ENCODE measurements at places on chromosomes 6 and 20.

- peak; percentile 84 for DNase-seq
Measured at GRCh38 chr6:144063246-144063743, 32.1 kb downstream of the SF3B5 start.

DNA sequence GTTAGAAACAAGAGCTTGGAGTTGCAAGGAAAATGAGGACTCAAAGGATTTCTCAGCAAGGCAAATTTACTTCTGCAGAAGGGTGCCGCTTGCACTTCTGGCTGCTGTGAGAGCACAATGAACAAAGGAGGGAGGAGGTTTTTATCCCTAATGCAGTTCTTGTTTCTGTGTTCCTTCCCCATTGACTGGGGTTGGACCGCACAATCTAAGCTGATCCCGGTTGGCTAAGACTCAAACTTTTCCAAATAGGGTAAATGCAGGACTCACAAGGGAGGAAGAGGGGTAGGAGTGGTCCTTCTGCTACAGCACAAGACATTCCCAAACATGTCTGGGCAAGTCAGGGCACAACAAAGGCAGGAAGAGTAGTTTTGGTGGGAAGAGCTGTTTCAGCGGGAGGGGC is 249.6 kb upstream of the MOCS1 start:
- DNase-seq, result no peak

DNA sequence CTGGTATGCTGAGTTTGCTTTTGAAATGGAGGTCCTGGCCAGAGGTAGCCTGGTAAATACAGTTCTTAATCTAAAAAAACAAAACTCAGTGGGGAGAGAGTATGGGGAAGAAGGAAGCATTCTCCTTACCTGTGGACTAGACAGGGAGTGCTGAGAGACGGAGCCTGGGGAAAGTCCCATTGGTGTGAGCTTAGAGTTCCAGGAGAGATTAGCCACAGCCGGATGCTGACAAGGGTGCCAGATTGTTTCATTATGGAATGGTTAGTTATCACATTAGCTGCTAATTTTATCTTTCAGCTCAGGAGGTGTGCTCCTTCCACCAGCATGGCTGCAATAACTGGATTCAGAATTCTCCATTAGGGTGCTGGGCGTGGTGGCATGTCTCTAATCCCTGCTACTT is 75.9 kb downstream of the RREB1 start:
- no peak for DNase-seq

GRCh38 chr20:19936466-19937200 is 80.5 kb upstream of the NAA20 start:
- no peak for DNase-seq

- no peak for DNase-seq
Measured at GRCh38 chr6:16723826-16724225, 37.4 kb downstream of the ATXN1 start.

DNA sequence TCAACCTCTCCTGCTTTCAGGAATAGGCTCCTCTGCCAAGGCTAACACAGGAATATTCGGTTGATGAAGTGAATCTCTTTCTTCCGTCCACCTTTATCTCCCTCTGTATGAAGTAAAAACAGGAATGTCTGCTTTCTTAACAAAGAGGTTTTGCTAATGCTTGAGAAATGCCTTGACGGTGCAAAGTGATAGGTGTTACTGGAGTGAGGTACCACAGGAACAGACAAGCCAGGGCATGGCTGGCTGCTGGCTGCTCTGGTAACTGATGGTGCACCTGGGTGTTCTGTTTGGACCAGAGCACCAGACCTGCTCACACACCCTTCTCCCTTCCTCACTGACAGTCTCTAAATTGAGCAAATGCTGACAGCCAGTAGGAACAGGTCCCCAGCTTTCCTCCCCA is 174.0 kb upstream of the FBXL4 start:
- DNase-seq, result no peak

DNA sequence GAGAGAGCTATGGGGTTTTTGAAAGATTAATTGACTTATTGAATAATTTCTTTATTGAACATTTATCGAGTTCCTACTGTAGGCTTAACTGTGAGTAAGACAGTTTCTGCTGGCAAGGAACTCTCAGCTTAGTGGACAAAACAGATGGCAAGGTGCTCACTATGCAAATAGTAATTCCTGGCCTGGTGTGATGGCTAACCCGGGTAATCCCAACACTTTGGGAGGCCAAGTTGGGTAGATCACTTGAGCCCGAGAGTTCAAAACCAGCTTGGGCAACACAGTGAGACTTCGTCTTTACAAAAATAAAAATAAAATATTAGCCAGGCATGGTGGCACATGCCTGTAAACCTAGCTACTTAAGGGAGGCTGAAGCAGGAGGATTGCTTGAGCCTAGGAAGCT is 13.5 kb upstream of the TGM2 start:
- DNase-seq, result no peak

DNA sequence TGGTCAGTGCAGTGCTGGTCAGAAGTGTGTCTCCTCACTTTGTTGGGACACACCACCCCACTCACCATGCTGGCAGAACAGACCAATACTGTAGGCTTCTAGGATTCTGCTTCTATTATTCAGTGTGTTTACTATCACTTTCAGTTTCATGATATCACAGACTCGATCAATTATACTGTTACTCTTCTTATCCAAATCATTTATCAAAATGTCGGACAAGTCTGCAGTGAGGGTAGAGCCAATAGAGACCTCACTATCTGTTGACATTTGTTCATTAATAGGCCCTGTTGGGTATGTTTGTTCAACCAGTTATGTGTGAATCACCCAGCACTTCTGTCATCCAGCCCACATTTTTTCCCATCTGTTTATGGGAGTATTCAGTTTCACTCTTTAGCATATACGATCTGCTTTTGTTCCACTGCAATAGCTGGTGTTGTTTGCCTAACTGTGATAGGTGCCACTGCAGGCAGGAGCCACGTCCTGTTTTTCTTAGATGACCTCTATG is 140.1 kb downstream of the NRN1 start:
- DNase-seq, result peak; percentile 81

- DNase-seq, result no peak
Measured at GRCh38 chr6:106134087-106134770, 48.1 kb downstream of the PRDM1 start.

- no peak for DNase-seq
Measured at GRCh38 chr20:35120012-35120701, 27.0 kb downstream of the EDEM2 start.

GRCh38 chr20:4014031-4014474 is 1.3 kb downstream of the RNF24 start:
- DNase-seq, result peak; percentile 84

DNA sequence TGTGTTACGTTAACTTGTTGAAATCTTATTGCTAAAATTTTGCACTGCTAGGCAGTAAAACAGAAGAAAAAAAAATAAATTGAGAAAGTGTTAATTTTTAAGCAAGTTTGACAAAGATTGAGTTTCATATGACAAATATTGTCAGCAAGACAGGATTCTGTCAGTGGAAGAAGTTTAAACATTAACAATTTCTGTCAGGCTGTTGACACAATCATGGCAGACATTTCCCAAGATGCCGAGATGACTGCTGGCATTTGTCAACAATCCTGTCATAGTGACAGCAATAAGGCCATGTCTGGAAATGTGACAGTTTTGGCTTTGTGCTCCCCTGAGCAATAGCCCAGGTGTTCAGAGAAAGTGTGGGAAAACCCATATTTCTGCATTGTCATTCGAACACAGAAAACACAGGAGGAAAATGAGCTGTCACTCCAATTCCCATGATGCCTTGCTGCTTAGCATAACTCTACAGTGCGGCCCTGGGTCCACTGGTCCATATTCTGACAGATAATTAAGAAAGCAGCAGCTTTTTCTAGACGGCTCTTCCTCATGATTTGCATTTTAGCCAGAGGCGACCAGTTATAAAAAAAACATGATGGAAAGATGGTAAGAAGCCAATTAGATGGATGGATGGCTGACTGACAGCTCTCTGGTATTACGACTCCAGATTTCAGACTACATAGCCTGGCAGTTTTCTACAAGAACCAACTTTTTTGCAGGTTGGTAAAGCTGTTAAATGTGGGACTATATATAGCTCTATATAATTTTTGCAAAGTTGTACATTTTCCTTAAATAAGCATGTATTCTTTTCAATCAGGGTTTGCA is 43.6 kb upstream of the DEFB112 start:
- DNase-seq, result no peak

- DNase-seq, result no peak
Measured at GRCh38 chr6:124982669-124983068, 20.4 kb downstream of the RNF217 start.

DNA sequence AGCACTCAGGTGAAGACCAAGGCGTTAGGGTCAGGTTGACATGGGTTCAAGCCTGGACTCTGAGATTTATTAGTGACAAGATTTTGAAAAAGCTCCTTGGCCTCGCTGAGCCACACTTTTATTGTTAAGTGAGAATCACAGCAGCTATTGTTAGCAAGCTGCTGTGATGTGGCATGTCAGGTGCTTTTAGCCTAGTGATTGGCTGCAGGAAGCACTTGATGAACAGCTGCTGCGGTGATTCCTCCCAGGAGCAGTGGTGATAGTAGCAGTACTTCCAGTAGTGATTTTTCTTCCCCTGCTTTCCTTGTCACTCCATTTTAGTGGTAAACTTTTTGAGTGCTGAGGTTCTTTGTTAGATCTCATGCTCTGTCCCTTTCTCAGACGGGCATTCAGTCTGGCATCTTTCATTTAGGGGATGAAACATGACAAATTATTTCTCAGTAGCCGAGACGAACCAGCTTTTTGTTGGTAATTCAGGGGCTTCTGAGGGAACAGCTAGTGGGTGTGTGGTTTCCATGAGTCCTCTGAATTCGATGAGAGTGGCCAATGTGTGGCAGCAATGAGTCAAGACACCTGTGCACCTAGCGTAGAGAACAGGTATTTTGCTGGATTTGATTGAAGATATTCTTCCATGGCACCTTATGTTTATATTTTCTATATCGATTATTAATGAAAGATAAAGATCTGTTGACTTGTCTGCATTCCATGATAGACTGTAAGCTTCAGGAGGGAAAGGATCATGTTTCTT is 696.7 kb downstream of the DHX35 start:
- DNase-seq, result no peak

DNA sequence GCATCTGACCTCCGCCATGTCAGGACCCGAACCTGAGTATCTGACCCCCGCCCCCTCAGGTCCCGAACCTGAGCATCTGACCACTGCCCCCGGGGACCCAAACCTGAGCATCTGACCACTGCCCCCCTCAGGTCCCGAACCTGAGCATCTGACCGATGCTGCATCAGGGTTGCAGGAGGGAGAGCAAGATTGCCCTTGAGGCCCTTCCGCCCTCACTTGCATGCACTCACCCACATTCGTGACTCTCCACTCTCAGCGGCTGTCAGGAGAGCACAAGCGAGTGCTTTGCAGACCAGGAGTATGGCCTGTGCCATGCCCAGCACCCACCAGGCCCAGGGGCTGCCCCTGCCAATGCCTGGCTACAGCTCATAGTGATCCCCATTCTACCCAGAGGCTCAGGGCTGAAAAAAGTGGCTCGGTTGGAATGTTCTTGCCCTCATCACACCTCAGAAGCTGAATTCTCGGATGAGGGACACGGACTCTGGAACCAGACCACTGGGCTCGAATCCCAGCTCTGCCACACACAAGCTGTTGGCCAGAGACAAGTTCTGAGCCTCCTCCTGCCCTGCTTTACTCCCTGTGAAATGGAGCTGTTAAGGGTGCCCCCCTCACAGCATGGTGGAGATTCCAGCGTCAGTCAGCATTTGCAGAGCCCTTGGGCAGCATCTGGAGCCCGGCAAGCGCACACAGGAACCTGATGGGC is 82.1 kb downstream of the DLL1 start:
- DNase-seq, result no peak

GRCh38 chr20:48065833-48066232 is 280.6 kb upstream of the SULF2 start:
- DNase-seq, result no peak

DNA sequence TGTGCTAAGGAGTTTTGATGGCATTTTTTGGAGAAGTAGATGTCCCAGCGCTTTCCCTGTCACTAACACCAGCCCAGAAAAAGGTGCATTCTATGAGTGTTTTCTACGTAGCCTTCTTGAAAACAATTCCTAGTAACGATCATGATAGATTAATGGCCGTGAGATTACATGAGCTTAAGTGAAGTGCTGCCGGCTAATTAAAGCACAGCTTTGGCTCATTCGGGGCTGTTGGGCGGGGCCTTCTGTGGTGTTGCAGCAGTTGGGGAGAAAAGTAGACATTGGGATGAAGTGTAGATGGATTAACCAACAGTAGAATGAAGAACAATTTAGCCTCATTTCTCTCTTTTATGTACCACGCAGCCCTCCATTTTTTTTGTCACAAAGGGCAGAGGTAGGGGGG is 20.8 kb upstream of the TRAF3IP2 start:
- peak; percentile 65 for DNase-seq

- DNase-seq, result no peak
Measured at GRCh38 chr20:23027721-23028120, 7.4 kb upstream of the SSTR4 start.

DNA sequence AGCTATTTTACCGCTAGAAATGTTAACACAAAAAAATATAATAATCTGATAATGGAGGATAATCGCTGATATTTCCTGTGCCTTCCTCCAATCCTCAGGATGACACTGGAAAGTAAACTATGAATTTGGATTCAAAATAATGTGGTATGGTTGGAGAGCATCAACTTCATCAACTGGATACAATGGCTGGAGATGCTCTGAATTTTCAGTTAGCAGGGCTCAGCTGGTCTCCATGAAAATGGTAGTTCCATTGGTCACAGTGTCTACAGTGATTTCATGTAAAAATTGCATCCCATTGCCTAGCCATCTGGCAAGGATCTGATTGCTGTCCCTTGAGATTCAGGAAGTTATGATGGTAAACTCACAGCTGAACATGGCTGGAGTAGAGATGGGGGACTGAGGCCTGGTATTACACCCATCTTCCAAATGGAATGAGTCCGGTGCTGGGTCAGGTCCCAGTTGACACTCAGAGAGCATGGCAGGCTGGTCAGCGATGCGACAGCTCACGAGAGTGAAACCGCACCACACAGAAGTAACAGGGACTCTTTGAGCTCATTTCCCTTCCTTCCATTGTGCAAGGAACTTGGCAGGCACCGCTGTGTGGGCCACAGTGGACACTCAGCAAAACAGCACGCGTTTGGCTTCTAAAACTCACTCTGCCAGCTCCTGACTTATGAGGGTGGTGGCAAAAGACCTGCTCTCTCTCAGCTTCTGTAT is 142.4 kb upstream of the TNFAIP3 start:
- DNase-seq, result no peak

DNA sequence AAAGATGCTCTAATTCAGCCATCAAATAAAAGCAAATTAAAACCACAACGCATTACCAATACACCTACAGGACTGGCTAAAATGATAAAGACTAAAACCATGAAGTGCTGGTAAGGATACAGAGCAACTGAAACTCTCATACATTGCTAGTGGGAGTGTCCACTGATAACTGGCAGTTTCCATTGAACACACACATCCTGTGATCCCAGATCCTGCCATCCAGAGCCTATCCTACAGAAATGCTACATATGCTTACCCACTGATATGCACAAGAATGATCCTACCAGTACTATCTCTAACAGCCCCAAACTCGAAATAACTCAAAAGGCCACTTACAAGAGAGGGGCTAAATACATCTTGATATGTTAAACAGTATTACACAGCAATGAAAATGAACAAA is 81.0 kb downstream of the FYN start:
- DNase-seq, result no peak

DNA sequence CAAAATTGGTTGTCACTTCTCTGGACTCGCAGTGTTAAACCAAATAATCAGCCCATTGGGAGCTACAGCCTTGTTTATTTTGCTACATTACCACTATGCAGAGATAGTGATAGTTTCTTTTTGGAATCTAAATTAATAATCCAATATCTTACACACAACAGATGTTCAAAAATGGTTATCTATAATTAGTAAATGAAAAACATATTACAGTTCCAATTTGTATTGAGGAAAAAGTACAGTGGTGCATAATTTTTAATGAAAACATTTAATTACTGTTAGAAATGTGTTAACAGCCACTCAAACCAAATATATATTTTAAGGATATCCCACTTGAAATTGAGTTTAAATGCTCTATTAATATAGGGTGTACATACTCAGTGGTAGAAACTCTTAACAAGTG is 327.3 kb upstream of the MARCKS start:
- DNase-seq, result no peak
